Activated naive CD8-positive, alpha-beta T cell treated with anti-CD3 and anti-CD28 coated beads, Interleukin-2, amount 50 U/mL, for 24 hours (primary cell): ENCODE measurements at places on chromosomes 1 and 21.

GRCh38 chr1:33341190-33341589, 20.3 kb upstream of the A3GALT2 start:
- DNase-seq = no peak

GRCh38 chr1:217136895-217137205, 413.6 kb upstream of the ESRRG start:
- DNase-seq = no peak

- no peak for DNase-seq
Measured at GRCh38 chr1:93021539-93022134, 57.4 kb upstream of the MTF2 start.

GRCh38 chr1:201761178-201761577, 67.8 kb upstream of the IPO9 start:
- no peak for DNase-seq

DNA sequence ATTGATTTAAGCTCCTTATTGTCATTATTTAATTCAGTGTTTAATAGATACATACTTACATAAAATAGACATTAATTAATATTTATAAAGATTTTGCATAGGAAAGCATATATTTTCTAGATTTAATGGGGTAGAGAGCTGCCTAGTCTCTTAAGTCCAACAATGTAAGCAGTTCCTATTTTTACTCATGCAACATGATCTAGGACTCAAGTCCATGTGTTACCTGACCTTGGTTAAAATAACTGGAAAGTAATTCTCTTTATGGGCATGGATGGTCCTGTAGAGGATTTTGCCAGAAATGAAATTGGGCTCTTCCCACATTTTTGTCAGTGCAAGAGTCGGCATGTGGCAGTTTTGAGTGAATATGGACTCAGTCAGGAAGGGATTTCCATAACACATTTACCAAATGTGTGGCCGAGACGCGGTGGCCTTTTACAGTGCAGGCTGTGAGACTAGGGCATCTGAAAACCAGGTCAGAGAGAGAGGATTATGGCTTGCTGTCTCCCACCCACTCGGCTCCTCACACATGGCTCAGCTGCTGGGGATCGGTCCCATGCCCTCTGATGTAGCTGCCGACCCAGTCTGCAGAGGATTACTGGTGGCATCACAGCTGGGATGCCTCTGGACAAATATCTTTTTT, 6.2 kb upstream of the KIF1B start:
- no peak for DNase-seq

DNA sequence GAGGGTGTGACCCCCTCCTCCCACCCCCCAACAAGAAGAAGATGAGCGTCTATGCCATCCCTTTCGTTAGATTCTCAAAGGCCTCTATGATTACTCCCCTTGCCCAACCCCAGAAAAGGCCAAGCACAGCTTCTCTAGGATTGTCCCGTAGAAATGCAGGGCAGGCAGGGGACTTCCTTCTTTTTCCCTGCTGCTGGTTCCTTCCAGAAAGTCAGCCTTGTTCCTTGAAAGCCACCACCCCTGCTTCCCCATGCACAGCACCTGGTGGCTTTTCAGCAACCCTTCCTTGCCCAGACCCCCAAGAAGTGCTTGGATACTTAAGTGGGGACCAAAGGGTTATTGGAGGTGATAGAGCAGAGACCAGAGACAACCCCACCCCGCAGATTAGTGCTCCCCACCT, 75.1 kb downstream of the ARHGEF10L start:
- DNase-seq = no peak

DNA sequence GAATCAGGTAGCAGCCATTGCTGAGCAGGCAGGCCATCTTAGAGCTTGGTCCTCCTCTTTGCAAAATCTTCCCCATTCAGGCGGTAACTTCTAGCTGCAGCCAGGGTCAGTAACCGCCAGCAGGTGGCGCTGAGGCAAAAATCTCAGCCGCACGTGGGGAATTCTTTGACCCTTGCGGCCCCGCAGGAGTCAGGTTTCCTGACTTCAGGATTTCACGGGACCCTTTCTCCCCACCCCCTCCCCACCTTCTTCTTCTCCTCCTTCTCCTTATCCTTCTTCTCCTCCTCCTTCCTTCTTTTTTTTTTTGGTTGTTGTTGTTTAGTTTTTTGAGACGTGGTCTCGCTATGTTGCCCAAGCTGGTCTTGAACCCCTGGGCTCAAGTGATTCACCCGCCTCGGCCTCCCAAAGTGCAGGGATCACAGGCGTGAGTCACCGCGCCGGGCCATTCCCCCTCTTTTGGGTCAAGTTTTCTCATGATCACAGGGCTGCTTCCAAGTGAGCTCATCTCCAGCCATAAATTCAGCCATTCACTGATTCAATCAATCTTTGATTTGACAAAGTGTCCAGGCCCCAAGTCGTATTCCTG, 33.4 kb upstream of the TENT5B start:
- peak; percentile 76 for DNase-seq

DNA sequence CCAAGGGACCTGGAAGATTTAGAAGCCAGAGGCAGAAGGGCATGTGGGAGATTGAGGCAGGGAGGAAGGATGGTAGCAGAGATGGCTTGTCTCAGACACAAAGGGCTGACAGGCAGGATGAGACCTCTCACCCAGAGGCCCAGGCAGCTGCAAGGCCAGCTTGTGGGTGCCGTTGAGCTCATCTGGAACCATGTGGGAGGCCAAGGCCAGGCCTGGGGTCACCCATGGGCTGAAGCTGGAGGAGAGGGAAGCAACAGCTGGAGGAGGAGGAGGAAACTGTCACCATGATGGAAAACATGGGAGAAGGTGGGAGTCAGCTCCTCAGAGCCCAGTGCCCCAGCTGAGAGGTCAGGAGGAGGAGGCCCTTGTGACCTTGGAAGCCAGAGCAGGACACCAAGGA, 6.4 kb downstream of the CRABP2 start:
- no peak for DNase-seq

DNA sequence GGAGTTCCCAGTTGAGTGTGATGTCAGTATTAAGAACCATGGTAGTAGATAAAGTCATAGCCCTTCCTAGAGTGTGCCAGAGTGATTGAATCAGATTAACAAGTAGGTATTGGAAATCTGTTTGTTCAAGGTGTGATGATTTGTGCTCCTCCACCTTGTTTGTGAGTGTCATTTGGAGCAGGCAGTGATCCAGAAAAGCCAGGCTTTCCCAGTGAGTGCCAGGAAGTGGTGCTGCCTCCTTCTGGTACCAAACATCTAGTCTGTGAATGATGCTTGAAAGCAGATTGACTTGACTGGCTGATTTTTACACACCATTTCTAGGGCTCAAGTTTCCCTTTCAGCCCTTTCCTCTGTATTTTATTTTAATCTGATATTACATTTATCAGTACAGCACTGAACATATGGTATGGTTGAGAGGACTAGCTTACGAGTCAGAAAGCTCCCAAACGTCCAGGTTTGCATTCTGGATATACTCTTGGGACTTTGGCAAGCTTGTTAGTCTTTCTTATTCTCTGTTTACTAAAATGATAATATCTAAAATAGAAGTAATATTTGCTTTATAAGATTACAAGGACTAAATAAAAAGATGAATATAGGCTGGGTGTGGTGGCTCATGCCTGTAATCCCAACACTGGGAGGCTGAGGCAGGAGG, 100.7 kb downstream of the PATJ start:
- DNase-seq = no peak

GRCh38 chr1:59419361-59420140, 122.7 kb downstream of the FGGY start:
- no peak for DNase-seq

GRCh38 chr21:35503671-35504070, 454.6 kb upstream of the RUNX1 start:
- DNase-seq = no peak

DNA sequence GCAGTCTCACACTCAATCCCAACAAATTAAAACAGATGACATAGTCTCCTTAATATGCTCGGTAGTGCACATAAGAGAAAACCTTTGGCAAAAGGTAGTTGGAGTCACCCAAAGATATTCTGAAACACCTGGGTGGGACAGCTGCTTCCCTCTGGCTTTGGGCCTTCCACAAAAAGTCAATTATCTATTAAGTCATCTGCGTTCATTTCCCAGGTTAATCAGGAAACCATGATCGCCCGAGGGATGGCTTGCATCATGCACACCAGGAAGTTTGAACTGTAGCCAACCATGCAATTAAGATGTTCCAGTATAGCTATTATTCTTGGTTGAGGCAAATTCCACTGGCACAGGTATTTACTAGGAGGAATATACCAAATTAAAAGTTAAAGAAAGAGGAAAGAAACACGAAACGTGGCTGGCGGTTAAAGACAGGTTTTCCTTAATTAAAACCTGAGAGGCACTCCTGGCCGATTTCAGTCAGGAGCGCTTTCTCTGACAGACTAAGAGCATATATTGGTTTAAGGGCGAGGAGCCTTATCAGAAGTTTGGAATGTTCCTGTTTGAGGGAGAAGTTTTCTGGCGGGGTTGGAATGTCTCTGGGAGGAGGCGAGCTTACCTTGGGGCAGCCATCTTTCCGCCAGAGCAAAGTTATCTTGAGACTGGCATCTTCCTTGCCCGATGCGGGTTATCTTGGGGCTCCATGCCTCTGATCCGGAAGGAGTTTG, 19.9 kb downstream of the CLDN17 start:
- no peak for DNase-seq

GRCh38 chr1:62128745-62129144, 65.9 kb upstream of the L1TD1 start:
- DNase-seq = no peak

- no peak for DNase-seq
Measured at GRCh38 chr1:167120899-167121298, 27.0 kb downstream of the STYXL2 start.

GRCh38 chr1:36232212-36233095, 8.2 kb downstream of the THRAP3 start:
- DNase-seq = no peak

- DNase-seq = no peak
Measured at GRCh38 chr1:117587499-117588356, 18.1 kb upstream of the TENT5C start.

DNA sequence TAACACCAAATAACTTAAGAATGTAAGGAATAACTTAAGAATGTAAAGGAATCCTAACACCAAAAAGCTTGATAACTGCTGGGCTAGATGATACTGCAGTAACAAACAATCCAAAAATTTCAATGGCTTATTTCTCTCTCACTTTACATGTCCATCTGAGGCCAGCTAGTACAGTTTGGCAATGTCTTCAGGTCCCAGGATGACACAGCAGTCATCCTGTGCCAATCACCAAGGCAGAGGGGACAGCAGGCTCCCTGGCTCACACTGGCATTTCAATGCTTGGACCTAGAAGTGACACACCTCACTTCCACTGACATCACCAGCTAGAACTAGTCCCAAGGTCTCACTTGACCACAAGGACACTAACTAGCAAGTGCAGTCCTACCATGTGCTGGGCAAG, 15.3 kb downstream of the DNAJC11 start:
- no peak for DNase-seq

GRCh38 chr1:76501586-76502219, 365.6 kb upstream of the ST6GALNAC5 start:
- no peak for DNase-seq

DNA sequence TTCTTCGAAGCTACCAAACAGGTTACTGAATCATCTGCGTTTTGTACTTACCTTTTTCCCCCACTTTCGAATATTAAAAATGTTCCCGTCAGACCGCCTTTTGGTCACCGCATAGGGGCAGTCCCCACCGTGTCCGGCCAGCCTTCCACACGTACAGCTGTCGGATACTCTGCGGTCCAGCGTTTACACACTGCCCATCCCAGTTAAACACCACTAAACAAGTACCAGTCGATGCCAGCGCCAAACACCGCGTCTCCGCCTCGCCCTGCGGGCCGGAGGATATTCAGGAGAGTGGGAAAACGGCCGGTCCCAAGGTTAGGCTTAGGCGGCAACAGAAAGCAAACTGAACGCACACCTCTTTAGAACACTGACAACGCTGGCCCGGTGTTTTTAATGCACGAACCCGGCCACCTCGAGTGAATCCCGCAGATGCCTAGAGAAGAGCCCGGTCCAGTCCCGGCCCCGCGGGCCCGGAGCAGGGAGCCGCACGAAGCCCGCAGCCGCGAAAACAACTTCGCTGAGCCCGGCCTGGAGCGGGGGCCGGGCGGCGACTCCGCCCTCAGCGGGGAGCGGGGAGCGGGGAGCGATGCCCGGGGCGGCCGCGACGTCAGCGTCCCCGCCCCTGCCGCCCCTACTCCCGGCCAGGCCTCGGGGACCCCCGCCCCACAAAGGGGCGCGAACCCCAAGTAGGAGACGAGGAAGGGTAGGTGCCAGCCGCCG, 730 bp upstream of the PHF13 start:
- DNase-seq = peak; percentile 45

DNA sequence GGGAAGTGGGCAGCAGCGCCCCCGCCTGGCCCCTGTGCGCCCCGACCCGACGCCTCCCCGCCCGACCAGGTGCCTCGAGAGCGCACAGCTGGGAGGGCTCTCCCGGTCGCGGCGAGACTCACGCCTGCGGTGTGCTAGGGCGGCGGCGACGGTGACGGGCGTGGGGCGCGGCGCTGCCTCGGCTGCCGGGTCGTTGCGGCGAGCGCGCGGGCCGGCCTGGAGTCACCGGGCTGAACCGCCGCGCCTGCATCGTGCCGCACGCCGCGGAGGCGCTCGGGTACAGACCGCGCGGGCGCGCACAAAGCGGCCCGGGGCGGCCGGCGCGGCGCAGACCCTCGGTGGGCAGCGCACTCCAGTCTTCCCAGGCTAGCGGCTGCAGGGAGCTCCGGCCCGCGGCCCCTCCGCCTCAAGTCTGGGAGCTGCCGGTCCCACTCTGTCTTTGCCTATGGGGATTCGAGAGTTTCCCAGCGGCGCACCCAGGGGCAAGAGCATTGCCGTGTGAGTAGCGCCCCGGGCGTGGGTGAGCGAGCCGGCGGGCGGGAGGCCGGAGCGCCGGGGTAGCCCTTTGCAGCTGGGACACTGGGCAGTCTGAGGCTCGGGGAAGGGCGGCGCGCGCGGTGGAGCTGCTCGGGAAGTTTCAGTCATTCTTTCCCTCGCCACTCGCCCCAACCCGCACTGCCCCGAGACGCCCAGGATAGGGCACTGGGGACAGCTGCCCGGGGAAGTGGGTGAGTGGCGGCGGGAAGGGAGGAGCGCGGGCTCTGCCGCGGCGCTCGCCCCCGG, at the start of gene SLC35F3:
SLC35F3 (plus strand) TSS at position 44 of the 783 bp plus-strand sequence.
- peak; percentile 7 for DNase-seq

DNA sequence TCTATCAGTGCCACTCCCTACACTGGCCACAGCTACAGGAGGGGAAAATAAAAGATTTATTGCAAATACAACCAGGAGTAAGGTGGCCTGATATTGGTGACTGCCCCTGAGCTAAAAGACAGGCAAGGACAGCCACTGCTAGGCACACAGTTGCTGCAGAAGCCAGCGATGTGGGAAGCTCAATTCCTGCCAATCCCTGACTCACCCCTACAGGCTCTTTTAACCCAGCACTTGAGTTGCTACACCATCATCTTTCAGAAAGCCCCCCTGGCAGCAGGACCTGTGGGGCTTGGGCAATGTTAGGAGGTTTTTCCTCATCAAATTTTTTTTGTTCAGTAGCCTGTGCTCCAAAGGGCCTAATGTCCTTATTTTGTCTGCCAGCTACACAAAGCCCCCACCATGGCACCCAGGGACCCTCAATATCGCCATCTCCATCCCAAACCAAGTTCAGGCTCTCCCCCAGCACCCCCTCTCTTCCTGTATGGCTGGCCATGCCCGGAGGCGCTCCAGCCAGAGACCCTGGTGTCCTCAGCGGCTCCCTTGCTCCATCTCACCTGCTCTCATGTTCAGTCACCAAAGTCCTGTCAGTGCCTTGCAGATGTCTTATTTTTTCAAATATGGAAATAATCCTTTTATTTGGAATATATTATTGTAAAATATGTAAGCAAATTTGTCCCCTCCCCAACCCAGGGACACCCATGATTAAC, 13.4 kb downstream of the CLEC20A start:
- DNase-seq = no peak
